Sigmoid colon (tissue), 7 donors: ENCODE measurements at places on chromosomes 12 and 14. TPM values are rescaled to one million over a fixed set of nuclear protein-coding genes. Genes with fewer than 3 reads are reported as not detected.

- DNase-seq: peak; percentile 71
Observed at GRCh38 chr12:54304187-54304810, 3.5 kb upstream of the NFE2 start.

- peak; percentile 88 for DNase-seq
Observed at GRCh38 chr12:39905152-39905551, 200.7 kb downstream of the SLC2A13 start.

DNA sequence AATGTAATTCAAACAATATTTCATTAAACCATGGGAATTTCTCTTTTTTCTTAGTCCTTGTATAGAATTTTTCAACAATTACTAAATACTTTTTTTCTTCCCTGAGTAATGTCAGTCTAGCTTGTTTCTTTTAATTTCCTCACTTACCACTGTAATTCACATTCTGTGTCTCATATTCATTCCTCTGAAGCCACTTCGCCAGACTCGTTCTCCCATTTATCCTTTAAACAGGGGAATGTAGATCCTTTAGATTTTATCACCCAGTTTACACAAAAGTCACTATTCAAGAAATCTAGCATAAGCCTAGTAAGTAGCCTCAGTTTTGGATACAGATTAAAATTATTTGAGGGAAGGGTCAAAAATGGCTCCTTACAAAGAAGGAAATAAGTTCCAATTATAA, 6.8 kb downstream of the USP15 start:
- no peak for DNase-seq

DNA sequence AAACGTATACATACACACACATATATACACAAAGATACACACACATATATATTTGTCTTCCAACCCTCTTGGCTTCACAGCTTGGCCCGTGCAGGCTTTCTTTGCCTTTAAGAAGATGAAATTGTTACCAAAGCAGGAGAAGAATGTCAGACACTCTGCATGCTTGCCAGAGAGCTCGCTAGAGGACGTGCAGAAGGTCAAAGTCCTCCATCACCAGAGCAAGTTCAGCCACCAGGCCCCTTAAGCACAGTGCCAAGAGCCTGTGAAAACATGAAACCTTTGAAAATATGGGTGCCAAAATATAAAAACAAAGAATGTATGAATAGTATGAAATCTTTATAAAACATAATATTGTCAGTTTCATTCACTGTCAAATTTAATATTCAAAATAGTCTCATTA, 14.9 kb upstream of the MCRS1 start:
- no peak for DNase-seq

The ANO4 gene
- total RNA-seq: 3.3 TPM

- no peak for DNase-seq
Observed at GRCh38 chr12:126869644-126870043, 1397.3 kb upstream of the TMEM132C start.

The ALDH2 gene
- 126 TPM for total RNA-seq

The PLXNC1 gene
- 9.6 TPM for total RNA-seq

DNA sequence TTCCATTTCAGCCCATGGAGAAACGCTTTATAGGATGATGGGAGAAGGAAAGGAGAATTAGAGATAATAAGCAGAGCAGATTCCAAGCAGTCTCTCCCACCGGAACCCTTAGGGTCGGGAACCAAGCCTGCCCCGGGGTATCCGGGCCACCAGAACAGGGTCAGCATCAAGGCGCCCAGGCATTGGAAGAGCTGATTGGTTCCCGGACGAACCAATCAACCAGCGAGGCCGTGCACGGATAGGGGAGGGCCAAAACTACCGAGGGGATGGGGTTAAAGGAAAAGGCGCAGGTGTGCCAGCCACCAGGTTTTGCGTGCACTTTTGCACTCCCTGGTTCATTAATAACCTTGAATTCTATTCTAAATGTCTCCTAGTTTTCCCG, 1.7 kb downstream of the PPM1H start:
- no peak for DNase-seq

GRCh38 chr12:108047071-108047550, 82.0 kb upstream of the WSCD2 start:
- DNase-seq: no peak

DNA sequence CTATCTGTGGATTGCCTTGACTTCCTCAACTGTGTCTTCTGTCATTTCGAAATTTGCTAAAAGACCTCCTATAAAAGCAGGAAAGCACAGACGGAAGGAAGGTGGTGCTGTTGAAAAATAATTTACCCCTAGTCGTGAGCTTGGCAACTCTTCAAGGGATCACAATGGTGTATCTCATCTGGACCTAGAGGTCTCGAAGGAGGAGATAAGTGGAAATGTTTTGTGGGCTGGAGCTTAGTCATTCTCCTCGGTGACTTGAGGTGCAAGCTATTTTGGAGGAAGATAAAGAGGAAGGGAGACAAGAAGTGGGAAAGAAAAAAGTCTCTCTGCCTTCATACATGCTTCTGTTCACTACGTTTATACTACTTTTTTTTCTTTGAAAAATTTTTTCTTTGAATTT, 89.9 kb downstream of the FLRT2 start:
- DNase-seq: no peak

The DNAI7 gene
- 1.1 TPM for total RNA-seq

DNA sequence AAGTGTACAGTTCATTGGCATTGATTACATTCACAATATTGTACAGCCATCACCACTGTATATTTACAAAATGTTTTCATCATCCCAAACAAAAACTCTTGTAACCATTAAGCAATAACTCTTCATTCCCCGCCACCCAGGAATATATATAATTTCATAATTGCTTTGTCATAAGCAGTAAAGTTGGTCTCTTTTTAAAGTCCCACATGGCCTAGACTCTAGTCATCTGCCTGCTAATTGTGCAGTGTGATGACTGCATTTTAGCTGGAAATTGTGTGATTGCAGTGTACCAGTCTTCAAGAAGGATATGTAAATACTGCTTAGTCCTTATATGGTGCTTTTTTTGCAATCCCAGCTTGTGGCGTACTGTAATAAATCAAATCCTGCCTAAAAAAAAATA, 75.1 kb upstream of the ATP2A2 start:
- DNase-seq: no peak

GRCh38 chr12:39095636-39096330, 190.4 kb upstream of the CPNE8 start:
- no peak for DNase-seq

- DNase-seq: no peak
Observed at GRCh38 chr14:91867316-91867988, at the start of gene TC2N. TSS of gene TC2N (minus strand) at chr14:91867536. CDS start at chr14:91813769, 53,767 bp downstream.

DNA sequence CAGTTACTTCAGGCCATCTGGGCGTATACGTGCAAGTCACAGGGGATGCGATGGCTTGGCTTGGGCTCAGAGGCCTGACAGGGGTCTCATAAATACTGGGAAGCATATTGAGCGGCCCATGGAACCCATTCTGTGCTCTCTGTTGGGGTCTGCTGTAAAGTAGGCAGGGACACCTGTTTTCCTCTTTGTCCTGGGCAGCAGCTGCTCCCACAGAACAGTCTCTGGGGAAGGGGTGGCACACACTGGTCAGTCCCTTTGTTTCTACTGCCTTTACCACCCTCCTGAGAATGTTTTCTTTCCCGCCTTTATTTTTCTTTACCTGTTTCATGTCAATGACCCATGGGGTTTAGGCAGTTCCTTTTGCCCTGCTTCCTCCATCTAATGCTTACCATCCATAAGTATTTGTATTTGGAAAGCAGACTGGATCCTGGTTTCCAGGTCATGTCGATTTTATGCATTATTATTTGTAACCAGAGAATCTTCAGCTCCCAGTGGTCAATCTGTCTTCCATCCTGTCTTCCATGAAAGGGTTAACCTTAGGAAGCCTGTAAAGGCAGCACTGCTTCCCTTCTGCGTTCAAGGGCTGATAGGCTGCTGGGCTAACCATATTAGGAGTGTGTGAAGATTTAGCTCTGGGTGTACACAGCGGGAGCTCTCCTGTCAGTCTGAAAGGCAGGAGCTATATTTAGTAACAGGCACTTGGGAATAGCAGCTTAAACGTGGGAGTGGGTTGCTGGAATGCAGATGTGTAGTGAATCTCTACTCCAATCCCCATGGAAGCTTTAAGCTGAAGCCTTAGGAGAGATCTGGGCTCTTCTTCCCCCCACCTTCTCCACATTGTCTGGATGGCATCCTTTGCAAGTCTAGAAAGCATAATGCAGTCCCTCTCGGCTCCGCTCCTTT, 124.0 kb downstream of the DYRK2 start:
- peak; percentile 66 for DNase-seq

The HNF1A gene
- 0.16 TPM for total RNA-seq

The AKAP3 gene
- total RNA-seq: 0.36 TPM

DNA sequence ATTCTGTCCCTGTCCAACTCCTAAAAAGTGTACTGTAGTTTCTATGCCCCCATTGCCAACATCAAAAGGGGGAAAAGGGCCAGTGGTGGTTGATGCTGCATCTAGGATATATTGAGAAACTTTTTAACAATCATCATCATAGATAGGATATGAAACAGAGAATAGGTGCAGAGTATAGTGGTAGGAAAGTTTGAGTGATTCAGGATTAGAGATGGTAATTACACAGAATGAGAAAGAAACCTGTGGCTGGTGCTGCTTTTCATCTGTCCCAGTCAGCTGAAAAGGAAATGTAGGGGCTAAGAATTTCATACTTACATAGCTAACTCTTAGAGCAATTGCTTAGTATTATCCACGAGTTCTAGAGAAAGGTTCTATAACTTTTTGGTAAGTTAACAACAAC, 67.6 kb downstream of the GTF2A1 start:
- no peak for DNase-seq
